ENCODE measurements at places on chromosomes 16 and 17. TPM values are rescaled to one million over a fixed set of nuclear protein-coding genes. Genes with fewer than 3 reads are reported as not detected.

Gene EVPL
- not detected for total RNA-seq

Gene CACNA1G
- not detected for total RNA-seq

Gene SMPD3
- not detected for total RNA-seq

Gene ZG16B
- not detected for total RNA-seq

Gene SHPK
- total RNA-seq, result 12.2 TPM

Gene ZSCAN10
- total RNA-seq, result not detected

Gene CD300A
- not detected for total RNA-seq

Gene KCTD11
- 2.6 TPM for total RNA-seq

Gene TPSD1
- total RNA-seq, result not detected

Gene CHST5
- total RNA-seq, result not detected

Gene ODAD4
- total RNA-seq, result 0.13 TPM

Gene KCNJ12
- total RNA-seq, result 1.3 TPM

Gene CHP2
- not detected for total RNA-seq

Gene CACNB1
- total RNA-seq, result 2.0 TPM

Gene SOX15
- total RNA-seq, result not detected

Gene CES5A
- not detected for total RNA-seq

Gene ADAT1
- 82.1 TPM for total RNA-seq
